ENCODE measurements at places on chromosomes 7 and 10.

DNA sequence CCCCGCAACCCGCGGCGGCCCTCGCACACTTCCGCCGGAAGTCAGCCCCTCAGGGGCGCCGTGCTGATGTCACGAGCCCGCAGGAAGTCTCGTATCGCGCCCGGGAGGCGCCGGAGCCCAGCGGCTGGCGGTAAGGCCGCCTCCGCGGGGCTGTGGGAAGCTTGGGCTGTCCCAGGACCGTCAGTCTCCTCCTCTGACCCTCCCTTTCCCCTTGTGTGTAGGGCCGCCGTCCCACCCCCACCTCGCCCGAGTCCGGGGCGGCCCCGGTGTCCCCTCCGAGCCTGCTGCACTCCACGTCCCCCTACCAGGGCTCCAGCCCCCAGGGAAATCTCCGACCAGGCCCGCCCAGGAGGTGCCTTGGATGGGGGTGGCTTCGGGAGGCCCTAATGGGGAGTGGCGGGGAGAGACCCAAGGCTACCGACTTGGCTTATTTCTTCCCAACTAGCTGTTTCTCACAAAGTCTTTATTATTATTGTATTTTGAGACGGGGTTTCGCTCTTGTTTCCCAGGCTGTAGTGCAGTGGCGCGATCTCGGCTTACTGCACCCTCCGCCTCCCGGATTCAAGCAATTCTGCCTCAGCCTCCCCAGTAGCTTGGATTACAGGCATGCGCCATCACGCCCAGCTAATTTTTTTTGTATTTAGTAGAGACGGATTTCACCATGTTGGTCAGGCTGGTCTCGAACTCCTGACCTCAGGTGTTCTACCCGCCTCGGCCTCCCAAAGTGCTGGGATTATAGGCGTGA, at the start of gene ZDHHC4:
TSS of gene ZDHHC4 (plus strand) at position 86 of the 745 bp plus-strand sequence. CDS start 3,108 bp downstream, outside the sequence.
- peak; percentile 76 for DNase-seq

DNA sequence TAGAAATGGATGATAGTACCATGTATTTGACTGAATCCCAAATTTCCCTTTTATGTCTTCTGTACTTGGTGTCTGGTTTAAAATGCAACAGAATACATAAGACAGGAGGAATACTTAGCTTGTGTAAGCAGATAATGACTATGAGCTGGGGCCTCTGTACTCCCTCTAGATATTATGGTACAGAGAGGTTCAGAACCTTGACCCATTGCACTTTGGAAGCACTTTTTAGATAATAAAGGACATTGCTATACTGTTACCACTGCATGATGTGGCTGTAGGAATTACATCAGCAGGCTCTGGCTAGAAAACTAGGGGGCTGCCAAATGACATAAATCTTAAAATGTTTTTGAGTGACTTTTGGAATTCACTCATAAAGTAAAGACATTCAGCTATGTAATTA, 526.6 kb downstream of the SORCS1 start:
- DNase-seq, result no peak

DNA sequence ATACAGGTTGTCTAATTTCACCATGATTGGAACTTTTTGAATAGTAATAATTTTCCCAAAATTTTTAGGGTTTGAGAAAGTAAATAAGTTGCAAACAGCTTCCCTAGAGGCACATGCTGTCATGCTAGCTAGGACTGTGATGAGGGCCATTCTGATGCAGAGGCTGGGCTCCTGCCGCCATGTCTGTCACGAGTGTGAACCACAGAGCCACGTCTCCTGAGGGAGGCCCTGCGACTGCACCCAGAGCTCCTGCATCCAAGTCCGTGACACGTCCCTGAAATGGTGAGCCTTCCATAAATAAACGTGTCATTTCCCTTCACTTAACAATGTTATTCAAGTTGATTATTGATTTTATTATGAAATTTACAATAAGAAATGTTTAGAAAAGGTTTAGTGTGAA, 40.0 kb downstream of the C10orf120 start:
- no peak for DNase-seq

DNA sequence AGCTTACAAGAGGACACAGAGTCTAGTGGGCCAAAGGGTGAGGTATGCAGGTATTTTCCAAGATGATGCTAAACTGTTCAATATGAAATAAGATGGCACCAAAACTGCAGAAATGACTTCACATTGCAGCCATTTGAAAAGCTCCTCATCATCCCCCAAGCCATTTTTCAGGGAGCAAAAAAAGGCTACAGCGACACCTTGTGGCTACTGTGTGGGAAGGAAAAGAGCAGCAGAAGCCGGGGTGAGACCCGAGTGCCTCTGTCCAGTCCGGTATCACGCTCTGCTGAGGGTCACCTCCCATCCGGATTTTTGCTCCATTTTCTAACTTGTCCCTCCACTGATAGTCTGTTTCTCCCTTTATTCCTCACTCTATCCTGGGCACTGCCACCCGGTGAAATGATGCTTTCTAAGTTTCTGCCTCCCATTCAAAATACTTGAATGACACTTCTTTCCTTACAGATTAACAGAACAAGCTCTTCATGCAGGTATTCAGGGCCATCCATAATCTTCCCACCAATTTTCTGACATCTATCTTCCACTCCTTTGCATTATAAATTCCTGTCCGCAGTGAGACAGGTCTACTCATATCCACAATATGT, 220.2 kb downstream of the DGKI start:
- no peak for DNase-seq

GRCh38 chr7:117982071-117983055, 109.1 kb upstream of the CTTNBP2 start:
- no peak for DNase-seq

DNA sequence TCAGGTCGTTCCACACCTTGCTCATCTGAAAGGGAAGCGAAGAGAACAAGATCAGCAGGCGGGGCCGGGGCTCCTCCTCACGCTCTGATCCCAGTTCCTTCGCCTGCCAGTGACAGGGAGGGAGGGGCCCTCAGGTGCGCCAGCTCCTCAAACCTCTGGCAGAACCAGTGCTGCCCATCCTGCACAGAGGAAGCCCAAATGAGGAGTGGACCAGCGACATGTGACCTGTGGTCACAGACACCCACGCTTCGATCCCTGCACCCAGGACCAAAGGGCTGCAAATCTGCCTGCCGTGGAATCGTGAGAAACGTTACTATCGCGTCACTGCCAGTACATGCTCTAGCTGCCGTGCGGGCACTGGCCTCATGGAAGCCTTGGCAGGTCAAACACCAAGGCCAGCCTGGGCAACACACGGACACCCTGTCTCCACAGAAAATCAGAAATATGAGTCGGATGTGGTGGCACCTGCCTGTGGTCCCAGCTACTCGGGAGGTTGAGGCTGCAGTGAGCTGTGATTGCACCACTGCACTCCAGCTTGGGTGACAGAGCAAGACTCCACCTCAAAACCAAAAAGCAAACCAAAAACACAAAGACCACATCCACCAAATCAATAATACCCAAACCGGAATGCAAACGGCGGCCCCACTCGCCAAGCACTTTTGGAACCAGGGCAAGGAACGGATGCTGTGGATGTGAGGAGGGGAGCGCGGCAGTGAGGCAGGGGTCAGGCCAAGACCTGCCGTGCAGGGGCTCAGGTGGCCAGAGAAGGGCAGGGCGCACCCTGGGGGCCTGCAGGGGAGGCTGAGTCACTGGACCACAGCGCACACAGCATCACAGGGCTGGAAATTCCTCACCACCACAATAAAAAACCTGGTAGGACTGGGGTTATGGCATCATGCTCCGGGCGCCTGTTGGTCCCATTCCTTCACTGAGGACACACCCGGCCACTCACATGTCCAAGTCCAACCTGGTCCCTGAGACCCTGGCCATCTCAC, 13.4 kb downstream of the NUDT1 start:
- no peak for DNase-seq

DNA sequence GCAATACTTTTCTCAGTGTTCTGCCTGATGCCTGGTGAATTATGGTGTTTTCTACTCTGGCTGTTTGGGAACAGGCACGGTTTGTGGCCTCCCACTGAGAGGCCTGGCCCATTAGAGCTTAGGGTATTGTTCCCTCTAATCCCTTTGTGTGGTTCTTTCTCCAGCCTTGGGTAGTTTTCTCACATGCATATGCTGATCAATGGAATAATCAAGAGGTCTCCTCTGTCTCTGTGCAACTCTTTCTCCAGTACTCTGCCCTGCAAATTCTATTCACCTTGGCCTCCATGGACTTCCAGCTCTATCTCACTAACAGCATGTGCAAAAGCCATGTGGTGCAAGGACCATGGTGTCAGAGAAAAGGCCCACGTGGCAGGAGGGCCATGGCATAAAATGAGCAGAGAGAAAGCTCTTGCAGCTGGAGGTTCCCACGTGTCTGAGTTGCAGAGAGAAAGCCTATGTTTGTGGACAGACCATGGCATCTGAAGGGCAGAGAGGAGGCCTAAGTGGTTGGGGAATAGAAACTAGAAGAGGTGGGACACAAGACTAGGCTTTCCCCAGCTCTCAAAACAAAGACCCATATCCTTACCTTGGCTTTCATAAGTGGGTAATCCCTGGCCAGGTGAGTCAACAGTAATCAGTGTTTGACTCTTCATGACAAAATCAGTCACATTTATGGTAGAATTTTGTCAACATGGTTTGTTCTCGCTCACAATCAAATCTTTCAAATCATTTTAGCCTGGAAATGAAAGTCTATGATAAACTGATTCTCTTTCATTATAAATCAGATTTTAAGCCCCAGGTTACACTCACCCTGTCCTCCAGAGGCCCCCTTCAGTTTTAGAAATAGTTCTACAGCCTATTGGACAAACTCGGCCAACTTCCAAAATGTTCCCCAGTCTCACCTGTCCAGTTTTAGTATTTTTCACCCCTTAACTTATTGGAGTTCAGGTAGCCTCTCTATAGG, 17.3 kb downstream of the OPALIN start:
- DNase-seq, result no peak

DNA sequence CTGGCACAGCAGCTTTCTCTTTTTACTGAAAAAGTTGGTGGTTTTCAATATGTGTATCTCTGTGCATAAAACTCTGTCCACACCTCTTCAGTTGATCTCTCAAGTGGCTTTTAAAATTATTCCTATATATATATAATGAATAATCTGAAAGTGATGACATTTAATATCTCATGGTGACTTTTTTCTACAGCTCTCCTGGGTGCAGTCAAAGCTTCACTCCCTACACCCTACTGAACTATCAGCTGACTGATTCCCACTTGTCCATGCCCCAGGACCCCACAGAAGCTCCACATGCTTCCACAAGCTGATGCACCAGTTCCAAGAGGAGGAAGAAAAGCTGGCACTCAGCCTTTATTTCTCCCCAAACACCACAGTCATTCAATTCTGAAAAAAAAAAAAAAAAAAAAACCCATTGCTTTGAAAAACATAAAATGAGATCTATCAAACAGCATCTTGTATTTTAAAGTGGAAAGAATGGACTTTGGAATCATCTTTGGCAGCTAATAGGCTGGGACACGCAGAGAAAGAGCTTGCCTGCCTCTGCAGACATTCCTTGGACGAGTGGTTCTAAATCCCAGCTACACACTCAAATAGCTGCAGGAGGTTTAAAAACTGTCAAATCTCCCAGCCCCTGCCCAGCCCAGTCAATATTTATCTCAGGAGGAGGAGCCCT, 75.3 kb upstream of the GDF10 start:
- DNase-seq, result no peak

DNA sequence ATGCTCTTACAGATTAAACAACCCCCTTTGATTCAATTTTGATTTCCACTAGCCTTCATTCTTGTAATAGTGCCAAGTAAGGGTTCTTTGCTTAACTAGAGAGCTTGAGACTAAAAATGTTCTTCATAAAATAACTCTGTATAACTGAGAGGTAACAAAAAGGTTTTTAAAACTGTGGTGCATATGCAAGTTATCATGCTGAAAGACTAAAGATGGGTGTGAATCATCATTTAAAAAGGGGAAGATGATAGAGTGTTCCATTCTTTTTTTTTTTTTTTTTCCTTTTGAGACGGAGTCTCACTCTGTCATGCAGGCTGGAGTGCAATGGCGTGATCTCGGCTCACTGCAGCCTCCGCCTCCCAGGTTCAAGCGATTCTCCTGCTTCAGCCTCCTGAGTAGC, 11.1 kb downstream of the MDFIC start:
- DNase-seq, result no peak

DNA sequence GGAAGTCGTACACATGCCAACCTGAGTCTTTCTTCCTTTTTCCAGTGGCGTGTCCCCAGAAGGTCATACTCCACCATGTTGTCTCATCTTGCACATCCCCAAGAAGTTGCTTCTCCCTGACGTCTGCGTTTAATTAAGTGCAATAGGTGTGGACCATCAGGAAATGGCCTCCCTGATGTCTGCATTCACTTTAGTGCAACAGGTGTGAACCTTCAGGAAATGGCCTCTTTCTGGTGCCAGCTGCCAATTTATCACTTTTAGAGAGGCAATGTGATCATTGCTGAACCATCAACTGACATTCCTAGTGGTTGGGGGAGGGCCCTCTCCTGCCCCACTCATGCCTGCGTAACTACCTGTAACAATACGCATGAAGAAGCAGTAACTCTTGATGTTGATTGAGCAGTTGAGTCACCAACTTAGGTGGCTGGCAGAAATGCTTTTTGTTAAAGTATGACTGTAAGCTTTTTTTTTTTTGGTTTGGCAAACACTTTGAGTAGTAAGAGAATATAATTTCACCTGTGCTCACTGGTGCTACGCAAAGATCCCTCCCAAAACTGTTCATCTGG, 25.8 kb downstream of the SCIN start:
- no peak for DNase-seq

- no peak for DNase-seq
These were observed 144.9 kb downstream of the PAXIP1 start for GRCh38 chr7:154857728-154858681.

DNA sequence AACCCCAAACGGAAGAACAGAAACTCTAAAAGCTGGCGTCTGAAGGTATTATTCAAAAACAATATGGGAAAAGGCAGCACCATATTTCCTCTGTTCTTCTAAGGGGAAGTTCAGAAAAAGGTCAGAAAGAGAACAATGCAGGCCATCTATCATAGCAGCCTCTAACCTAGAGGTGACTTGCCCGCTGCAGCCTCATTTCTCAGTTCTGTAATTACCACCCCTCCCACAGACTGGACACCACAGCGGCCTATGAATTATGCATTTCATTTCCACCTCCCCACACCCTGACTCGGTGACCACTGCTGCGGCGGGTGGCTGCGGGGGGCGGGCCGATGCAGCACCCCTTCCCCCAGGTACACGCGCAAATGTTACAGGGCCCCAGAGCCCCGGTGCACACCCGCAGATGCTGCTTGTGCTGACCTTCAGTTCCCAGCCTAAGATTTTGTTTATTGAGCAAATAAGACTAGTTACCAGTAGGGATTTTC, 125.5 kb downstream of the CLEC2L start:
- DNase-seq, result no peak

- DNase-seq, result no peak
These were observed 59.1 kb downstream of the CSTF2T start for GRCh38 chr10:51640120-51640819.

GRCh38 chr7:41185851-41186250, 517.0 kb downstream of the INHBA start:
- no peak for DNase-seq

- DNase-seq, result peak; percentile 60
These were observed 5.0 kb downstream of the MYO1G start for GRCh38 chr7:44973610-44974401.

DNA sequence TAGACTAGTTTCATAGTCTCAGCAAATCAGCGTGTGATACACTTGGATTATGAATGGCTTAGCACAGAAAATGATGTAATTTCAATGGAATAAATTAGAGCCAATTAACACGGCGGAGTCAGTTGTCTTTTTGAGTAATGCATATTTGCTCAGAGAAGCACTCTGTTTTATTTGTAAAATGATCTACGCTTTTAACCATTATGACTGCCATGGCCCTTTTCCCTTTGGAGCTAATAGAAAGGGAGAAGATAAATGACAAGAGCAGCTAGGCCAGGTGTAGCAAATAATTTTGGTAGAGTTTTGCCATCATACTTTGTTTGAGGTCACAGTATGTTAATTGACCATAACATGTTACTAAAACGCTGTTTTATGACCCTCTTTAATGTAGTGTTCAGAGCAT, 86.8 kb downstream of the GPR158 start:
- no peak for DNase-seq
